NCI-H1930 (cell line): ENCODE measurements at places on chromosomes 16 and 17.

DNA sequence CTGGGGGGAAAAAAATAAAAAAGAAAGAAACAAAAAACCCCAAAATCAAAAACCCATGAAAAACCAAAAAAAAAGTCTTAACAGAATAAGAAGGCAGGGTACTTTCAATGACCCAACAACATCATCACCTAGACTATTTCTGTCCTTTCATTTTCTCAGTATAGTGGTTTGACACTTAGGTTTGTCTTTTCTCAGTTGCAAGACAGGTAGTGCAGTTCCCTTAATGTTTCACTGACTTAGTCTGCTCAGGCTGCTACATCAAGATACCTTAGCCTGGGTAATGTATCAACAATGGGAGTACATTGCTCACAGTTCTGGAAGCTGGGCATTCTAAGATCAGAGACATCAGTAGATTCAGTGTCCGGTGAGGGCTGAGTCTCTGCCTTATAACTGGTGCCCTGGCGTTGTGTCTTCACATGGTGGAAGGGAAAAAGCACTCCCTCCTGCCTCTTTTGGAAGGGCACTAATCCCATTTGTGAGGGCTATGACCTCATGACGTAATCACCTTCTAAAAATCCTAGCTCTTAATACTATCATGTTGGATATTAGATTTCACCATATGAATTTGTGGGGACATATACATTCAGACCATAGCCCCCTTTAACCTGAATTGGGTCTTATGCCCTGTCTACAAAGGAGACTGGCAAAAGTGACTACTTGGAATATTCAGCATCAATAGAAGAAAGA lies 362.3 kb upstream of the RBFOX1 start:
- DNase-seq, result no peak

DNA sequence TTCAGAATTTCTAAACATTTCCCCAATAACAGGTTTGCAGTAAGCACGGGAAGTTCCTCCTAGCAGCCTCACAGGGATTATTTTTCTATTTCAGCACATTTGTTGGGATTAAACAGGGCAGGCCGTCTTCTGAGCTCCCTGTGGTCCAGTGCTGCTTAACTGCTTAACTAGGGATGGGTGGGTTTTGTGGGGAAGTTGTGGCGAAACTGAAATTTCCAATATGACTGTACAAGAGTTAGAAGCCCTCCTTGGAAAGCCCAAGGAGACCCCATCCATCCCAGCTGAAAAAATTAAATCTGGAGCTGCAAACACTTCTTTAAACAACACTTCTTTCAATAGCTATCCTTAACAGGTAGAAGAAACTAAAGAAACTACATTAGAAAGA lies 22.2 kb downstream of the FAM117A start:
- DNase-seq, result no peak

DNA sequence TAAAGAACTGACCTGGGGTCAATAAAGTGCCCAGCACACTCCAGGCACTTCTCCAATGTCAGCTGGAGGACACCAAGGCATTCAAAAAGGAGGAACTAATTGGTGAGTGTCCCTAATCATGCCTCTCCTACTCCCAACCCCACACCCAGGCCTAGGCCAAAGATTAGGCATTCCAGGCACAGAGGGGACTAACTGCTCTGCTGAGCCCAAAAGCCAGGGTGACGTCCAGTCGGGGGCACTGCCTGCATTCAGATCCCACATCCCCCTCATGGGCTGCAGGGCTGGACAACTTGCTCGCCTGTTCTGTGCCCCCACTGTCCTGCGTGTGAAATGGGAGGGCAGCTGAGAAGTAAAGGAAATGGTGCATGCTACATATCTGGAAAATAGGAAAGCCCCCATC lies 115.4 kb downstream of the DYNLRB2 start:
- DNase-seq, result no peak

DNA sequence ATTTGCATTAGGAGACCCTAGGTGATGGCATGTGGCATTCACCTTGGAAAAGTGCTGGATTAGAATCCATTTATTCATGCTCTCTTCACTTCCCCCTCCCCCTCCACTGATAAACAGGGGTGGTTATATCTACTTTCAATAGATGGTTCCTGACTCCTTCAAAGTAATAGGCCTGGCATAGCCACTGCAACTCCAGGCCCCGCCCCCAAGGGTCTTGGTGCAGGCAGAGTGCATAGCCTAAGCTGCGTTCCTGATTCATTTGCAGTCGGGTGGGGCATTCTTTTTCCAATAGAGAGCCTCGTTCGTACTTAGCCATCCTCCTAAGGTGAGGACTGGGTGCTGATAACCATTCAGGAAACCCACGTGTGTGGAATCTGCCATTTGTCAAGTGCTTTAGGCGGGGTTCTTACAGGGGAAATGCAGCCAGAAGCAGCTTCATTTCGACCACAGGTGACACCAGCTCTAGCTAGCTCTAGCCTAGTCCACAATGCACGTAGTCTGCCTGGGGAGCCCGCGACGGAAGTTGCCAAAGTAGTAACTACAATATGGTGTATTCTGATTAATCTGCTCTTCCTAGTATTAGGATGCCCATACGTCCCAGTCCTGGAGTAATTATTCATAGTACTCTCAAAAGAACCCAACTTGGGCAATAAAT lies 11.1 kb downstream of the UBE2O start:
- no peak for DNase-seq

DNA sequence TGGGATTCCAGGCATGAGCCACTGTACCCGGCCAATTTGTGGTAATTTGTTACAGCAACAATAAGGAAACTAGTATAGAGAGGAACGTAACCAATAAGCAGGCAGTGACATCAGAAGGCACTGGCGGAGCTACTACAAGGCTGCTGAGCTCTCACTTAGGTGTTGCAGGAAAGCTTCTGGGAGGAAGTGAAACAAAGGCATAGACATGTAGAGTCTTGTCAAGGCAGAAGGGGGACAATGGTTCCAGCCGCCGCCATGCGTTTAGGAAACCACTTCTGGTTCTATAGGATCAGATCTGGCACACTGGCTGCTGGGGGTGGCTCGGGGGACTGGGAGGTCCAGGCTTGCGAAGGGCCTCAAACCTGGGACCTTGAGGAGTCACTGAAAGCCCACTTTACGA lies 9.4 kb upstream of the CPSF4L start:
- no peak for DNase-seq

- no peak for DNase-seq
Observed at GRCh38 chr16:15620611-15621195, 22.3 kb downstream of the MARF1 start.

GRCh38 chr17:76147211-76148014 lies 6.4 kb upstream of the FOXJ1 start:
- DNase-seq, result no peak

- DNase-seq, result no peak
Observed at GRCh38 chr17:71019699-71020098, 850.4 kb downstream of the KCNJ2 start.

- DNase-seq, result no peak
Observed at GRCh38 chr16:11669380-11670146, 1.3 kb downstream of the SNN start.

DNA sequence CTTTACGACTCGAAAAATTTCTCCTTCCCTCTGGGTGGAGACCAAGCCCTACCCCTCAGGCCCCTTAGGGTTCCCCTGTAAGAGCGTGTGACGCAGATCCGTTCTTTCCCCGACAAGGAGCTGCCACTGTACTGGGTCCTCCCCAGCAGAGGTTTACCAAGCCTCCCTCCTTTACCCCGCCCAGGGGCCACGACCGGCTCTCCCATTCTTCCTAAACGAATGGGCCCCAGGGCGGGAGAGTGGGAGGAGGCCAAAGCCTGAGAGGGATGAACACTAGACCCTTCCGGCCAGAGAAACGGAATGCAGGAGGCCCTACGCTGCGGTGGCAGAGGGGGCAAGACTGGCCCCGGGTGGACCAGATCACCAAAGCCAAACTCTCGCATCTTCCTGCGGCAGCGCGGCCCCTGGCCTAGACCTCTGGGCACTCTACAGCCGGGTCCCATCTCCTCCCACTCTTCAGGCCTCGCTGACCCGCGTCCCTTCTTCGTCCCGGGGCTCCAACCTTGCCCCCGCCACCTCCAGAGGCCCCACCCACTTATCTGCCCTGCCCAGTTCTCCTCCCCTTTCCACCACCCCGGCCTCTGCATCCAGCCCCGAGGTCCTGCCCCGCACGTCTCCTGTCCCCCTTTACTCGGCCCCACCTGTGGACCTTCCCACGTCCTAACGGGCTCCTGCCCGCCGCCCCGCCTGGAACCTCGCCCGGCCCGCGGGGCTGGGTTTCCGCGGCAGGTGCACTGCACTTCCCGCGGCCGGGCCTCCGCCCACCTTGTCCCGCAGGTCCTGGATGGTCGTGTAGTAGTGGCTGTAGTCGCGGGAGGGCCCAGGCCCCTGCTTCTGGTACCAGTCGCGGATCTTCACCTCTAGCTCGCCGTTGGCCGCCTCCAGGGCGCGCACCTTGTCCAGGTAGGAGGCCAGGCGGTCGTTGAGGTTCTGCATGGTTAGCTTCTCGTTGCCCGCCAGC lies 765 bp downstream of the KRT19 start:
- no peak for DNase-seq

- no peak for DNase-seq
Observed at GRCh38 chr17:55641676-55642081, 81.0 kb downstream of the TMEM100 start.

DNA sequence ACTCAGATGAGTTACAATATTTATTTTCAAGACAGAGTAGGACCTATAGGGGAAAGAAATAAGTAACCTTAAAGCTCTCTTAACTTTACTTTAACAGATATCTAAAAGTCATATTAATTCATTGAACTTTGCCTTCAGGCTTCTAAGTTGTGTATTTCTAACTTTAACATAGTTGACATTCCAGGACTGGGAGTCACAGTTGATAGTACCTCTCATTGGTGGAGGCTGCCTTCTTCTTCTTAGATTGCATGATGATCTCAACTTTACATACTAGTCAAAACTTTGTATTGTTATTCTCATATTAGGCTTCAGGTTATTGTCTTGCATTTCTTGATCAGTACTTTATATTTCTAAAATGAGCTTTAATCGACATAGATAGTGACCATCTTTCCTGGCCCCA lies 350.1 kb upstream of the KIF2B start:
- DNase-seq, result no peak

- no peak for DNase-seq
Observed at GRCh38 chr16:82241469-82242052, 71.5 kb upstream of the MPHOSPH6 start.

- DNase-seq, result no peak
Observed at GRCh38 chr17:42221886-42222745, 27.8 kb upstream of the GHDC start.

DNA sequence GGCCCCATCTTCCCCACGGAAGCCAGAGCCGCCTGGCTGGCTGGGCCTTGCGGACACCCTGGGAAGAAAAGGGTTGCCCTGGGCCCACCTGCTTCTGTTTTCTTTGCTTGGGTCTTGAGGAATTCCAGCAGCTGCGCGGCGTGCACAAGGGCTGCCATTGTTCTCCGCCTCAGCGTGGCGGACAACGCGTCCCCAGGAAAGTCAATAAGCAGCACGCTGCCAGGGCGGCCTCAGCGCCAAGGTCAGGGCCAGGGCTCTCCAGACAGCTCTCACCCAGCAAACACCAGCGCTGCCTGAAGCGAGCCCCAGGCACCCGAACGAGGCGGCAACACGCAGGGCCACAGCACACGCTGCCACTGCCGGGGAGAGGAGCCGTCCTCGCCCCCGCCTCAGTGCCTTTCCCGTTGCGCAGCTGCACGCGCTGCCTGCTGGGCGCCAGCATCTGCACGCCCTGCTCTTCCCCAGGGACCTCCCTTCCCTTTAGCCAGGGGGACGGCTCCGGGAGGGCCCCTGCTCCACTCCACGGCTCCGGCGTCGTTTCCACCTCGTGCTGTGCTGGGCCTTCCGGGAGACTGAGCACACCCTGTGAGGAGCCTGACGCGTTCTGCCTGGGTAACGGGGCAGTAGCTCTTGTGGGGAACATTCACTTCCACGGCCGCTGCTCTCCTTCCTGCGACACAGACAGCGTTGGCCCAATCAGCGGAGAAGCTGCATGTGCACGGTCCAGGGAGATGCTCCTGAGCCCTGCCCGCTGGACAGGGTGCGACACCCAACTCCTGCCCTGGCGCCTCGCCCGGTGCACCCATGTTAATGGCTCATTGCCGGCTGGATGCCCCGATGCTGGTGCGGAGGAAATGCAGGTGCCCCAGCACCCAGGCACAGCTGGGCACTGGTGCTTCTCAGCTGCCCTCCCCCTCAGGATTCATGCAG lies 57.8 kb downstream of the LMF1 start:
- DNase-seq, result no peak

DNA sequence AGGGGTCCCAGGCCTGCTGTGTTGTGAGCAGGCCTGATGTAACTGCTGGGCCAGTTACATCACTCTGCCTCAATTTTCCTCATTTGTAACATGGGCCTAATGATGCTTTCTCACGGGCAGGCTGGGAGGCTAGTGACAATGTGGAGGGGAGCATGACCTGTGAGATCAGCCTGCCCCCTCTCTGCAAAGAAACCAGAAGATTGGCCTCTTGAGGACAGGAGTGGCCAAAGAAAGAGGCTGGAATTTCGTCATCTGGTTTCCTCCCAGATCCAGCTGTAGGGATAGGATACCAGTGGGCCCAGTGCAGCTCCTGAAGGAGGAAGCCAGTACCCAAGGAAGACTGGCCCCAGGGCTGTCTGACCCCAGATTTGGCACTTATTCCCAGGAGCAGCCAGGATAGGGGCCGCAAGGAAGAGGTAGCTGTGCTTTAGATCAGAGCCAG lies 615 bp upstream of the SREBF1 start:
- no peak for DNase-seq

GRCh38 chr17:28563475-28563874 lies 7.8 kb downstream of the PIGS start:
- no peak for DNase-seq

DNA sequence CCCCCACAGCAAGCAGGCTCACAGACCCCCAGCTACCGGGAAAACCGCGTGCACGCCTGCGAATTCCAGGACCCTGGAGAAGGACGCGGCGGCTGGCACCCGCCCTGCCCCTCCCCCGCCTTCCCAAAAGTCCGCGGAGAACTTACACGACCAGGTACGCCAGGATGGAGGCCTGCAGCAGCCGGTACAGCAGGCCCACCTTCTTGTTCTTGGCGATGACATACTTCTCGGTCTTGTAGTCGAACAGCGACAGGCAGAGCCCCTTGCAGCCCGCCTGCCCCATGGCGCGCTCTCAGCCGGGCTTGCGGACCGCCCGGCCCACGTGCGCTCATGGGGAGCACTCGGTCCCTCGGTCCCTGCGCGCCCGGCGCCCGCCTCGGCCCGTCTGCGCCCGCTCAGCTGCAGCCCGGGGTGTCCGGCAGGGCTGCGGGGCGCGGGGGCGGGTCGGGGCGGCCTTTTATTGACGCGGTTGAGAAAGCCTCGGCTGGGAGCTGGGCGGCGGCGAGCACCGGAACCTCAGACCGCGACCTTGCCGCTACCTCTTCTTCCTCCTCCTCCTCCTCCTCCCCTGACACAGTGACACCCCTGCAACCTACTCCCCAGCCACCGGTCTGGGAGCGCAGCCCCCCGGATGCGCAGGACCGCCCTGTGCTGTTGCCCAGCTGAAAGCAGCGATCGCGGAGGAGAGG lies at the start of gene P2RX5:
TSS of gene P2RX5 (minus strand) at position 433 of the 689 bp plus-strand sequence. CDS start at position 283, 150 bp downstream.
- no peak for DNase-seq

DNA sequence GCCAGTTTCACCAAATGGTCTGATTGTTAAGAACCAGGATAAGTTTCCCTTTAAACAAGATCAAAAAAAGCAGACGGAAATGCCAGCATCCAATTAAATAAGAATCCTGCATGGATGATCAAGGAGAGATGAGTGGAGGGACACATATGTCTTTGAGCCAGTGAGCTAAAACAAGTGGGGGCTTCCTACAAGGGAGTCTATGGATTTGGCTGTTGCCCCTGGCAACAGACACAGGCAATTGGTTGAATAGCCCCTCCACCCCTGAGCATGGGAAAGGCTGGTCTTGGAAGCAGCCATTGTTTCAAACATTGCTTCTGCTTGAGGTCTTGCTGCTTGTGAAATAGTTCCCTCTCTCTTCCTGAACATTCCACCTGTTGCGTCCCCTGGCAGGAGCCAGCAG lies 374.7 kb upstream of the ERCC4 start:
- DNase-seq, result no peak
